ENCODE measurements at places on chromosomes 16 and 17. TPM values are rescaled to one million over a fixed set of nuclear protein-coding genes. Genes with fewer than 3 reads are reported as not detected.

DNA sequence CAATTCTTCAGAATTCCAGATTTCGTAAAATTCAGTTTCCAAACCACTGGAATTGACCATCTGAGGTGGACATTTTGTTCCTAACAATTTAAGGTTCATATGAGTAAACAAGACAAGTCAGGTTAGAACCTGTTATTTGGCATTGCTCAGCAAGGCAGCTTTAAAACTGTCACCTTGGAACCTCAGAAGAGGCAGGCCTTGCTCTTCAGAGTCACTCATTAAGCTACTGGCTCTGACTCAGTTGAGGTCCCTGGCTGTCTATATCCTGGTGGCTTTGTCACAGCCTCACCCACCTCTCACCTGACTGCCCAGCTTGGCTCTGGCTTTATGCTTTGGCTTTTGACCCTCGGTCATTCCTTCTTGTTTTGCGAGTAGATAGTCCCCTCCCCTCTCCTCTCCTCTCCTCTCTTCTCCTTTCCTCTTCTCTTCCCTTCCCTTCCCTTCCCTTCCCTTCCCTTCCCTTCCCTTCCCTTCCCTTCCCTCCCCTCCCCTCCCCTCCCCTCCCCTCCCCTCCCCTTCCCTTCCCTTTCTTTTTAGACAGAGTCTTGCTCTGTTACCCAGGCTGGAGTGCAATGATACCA is 238.4 kb downstream of the SHISA9 start:
- no peak for DNase-seq

- no peak for DNase-seq
Observed at GRCh38 chr17:58353389-58353825, 1.4 kb upstream of the SUPT4H1 start.

DNA sequence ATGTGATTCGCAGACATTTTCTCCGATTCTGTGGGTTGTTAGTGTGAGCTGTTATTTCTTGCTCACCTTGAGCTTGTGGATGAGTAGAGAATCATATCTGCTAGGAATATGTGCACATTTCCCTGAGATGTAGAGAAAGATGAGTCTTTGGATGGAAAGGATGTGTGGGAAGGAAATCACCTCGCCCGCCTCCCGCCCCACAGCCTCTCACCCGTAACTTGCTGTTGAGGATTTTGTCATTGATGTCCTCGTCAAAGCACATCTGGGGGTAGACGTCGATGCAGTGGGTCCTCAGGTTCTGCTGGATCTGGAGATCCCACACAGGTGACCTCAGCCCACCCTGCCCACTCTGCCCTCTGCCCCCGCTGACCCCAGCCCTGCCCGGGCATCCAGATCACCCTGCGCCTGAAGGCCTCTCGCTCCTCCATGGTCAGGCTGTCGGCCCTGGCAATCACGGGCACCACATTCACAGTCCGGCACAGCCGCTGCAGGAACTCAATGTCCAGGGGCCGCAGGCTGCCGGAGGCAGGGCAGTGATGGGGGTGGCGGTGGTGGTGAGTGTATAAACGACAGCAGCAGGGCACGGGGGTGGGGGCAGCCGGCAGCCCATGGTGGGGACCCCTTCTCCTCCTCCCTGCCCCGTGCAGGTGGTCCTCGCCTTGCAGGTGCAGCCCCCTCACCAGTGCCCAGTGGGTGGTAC is 4.7 kb downstream of the SEPTIN12 start:
- DNase-seq = no peak

GRCh38 chr17:54738496-54738895 is 162.2 kb upstream of the TOM1L1 start:
- DNase-seq = no peak

GRCh38 chr17:9668517-9668916 is 23.2 kb downstream of the USP43 start:
- no peak for DNase-seq

DNA sequence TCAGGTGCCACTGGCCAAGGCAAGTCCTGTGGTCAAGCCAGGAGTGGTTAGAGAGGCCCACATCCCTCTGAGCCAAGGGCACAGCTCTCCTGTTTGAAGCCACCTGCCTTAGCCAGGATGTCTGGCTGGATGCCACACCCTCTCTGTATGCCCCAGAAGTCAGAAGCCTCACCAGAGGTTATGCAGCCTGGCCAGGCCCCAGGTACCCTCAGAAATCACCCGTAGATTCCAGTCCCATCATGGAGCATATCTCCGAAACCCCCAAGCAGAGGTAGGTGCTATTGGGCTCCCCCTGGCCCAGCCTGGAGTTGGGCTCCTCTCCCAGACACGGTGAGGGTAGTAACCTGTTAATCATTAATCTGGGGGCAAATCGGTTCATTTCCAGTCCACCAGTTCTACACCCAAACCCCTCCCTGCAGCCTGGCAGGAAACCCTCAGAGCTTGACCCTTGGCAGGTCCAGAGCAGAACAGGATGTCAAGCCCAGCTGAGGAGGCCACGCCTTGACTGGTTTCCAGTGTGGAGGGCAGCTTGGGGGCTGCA is 60.6 kb upstream of the TMEM97 start:
- DNase-seq = peak; percentile 71

GRCh38 chr16:31488468-31489297 is 5.8 kb downstream of the SLC5A2 start:
- no peak for DNase-seq

CHST4 gene
- total RNA-seq = 586 TPM

RAC3 gene
- total RNA-seq = 8.9 TPM

Measured in mucosa of gallbladder (tissue), 1 donor.